ENCODE measurements at places on chromosomes 1 and 21.
A peak's percentile ranks its signal among the peaks of the same experiment; 100 is the strongest.

DNA sequence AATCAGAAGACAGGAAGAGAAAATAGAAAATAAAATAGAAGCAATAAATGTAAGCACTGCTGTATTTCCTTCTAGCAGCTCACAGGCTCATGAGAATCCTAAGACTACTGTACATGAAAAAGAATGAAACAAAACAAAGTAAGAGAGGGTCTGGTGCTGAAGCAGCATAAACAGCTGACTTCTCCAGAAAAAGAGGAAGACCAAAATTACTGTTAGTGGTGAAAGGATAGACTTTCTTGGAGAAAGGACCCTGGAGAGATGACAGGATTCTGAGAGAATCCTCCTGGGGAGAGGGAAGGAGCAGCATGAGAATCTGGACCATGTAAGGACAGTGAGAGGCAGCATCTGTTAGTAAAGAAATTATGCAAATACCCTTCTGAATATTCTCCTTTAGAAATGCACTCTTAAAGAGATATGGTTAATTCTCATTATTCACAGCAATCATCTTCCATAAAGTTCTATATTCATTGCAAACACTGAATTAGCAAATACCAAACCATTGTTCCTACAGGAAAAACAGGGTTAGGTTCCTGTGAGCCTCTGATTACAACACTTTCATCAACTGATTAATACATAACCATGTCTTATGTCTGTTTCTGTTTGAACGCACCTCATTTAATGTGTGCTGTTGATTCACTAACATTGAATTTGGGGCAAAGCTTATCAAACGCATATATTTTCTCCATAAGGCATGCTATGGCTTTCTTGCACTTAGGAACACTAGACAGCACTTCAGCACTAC lies 17.0 kb downstream of the SLC25A24 start:
- H3K4me3 ChIP-seq: no peak overlapping the region
- peaks cover 36% of the 10 kb centered on the region for H3K36me3 ChIP-seq
- H3K27me3 ChIP-seq: no peaks in the 10 kb centered on the region
- no peak overlapping the region for H3K27ac ChIP-seq

DNA sequence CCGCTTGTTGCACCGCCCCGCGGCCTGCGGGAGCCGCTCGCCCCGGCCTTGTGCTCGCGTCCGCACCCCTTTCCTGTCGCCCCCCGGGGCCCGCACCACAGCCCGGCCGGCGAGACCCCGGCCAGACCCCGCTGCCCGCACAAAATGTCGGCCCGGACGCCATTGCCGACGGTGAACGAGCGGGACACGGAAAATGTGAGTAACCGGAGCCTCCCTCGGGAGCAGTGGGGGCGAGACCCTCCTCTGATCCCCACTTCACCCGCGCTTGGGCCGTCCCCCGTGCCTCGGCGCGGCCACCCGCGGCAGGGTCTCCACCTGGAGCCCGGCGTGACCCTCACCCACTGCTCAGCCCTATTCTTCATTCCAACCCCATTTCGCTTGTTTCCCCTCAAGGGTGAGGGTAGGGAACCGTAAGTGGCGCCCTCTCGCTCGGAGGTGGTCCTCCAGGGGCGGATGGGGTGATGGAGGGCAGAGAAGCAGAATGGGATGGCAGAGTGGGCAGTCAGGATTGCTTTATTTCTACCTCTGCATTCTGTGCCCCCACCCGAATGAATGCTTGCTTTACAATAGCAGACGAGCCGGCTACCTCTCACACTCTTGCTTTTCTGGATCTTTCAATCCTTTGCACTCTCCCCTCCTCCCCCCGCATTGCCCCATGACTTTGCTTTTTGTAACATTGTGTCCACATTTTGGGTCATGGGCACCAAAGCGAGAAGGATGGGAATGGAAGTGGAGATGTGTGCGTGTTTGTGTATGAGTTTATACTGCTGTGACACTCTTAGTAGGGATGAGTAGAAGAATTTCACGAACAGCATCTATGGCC lies 954 bp downstream of the MARK1 start:
- DNase-seq: no peak
- no peaks in the 10 kb centered on the region for H3K4me1 ChIP-seq
- H3K36me3 ChIP-seq: no peaks in the 10 kb centered on the region
- peak overlapping the region; percentile 81 for H3K4me3 ChIP-seq
- peak overlapping the region; percentile 36 for H3K27ac ChIP-seq
- peaks cover 24% of the 10 kb centered on the region for H3K27me3 ChIP-seq

DNA sequence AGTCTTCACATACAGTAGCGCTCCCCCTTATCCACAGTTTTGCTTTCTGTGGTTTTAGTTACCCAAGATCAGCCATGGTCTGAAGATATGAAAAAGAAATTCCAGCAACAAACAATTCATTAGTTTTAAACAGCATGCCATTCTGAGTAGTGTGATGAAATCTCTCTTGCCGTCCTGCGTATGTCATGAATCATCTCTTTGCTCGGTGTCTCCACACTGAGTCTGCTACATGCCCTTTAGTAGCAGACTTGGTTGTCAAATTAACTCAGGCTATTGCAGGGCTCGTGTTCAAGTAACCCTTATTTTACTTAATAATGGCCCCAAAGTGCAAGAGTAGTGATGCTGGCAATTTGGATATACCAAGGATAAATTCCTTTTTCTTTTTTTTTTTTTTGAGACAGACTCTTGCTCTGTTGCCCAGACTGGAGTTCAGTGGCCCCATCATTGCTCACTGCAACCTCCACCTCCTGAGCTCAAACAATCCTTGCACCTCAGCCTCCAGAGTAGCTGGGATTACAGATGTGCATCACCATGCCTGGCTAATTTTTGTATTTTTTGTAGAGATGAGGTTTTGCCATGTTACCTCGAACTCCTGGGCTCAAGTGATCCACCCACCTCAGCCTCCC lies 22.6 kb downstream of the PHACTR4 start:
- no peak overlapping the region for H3K27ac ChIP-seq
- no peaks in the 10 kb centered on the region for H3K27me3 ChIP-seq
- no peak for DNase-seq
- H3K4me3 ChIP-seq: no peak overlapping the region
- H3K36me3 ChIP-seq: peaks cover 3% of the 10 kb centered on the region
- no peaks in the 10 kb centered on the region for H3K4me1 ChIP-seq

DNA sequence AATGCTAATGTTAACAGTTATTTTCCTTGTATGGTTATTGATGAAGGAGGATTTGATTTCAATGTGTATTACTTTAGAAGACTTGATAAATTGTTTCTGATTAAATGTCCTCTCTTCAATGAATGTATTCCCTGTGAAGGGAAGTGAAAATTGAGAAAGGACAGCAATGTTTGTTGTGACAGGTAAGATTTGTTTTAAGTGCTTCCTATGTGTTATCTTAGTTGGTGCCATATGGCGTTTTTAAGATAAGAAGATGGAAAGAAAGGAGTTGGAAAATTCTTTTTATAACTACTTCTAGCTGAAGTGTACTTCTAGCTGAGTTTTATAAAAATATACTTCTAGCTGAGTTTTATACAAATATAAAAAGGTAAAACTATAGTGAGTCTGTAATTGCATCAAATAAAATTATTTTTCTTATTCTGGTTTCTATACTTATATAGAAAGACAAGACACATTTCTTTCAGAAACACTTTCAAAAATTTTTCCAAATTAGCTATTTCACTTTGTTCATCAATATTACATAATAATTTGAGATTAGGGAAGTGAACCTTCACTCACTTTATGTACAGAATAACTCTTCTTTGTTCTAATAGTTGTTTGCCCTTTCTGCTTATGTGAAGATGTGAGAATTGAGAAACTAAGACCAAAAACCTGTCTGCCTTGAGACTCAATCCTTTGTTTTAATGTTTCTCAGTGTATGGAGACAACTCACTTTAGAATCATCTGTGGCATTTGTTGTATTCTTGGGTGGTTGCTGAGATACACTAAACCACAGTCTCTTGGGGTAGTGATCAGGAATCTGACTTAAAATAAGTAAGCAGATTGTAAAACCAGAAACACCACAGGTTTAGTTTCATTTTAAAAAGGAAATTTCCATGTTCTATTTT lies 382.9 kb upstream of the B3GALT2 start:
- H3K27ac ChIP-seq: no peak overlapping the region
- no peak overlapping the region for H3K4me3 ChIP-seq
- H3K36me3 ChIP-seq: no peaks in the 10 kb centered on the region
- no peak for DNase-seq
- H3K4me1 ChIP-seq: peaks cover 3% of the 10 kb centered on the region

GRCh38 chr1:8862528-8862927 lies 16.0 kb downstream of the ENO1 start:
- peaks cover 17% of the 10 kb centered on the region for H3K4me1 ChIP-seq
- DNase-seq: no peak
- H3K36me3 ChIP-seq: peaks cover 75% of the 10 kb centered on the region
- H3K27me3 ChIP-seq: no peaks in the 10 kb centered on the region

- no peaks in the 10 kb centered on the region for H3K27me3 ChIP-seq
- no peaks in the 10 kb centered on the region for H3K4me1 ChIP-seq
These were observed 43.7 kb upstream of the PTGFR start for GRCh38 chr1:78447086-78447485.
